Activated T-helper 1 cell treated with anti-CD3 and anti-CD28 coated beads, Interleukin-12 subunit alpha, Interleukin-12 subunit beta, Interleukin-2, Interleukin-4 antibody, amounts not matched to agents 30 ng/mL and 10 ng/mL and 1 ng/mL, durations not matched to agents 14 hours and 24 hours and 36 hours (primary cell): ENCODE measurements at places on chromosomes 7 and 10. TPM values are rescaled to one million over a fixed set of nuclear protein-coding genes. Genes with fewer than 3 reads are reported as not detected.

Gene GRM3
- not detected in 2 replicates for total RNA-seq

Gene FAM25C
- total RNA-seq = not detected in 2 replicates

Gene TRIM50
- total RNA-seq = not detected in 2 replicates

Gene HOXA3
- total RNA-seq = not detected in 2 replicates

Gene TFEC
- total RNA-seq = not detected in 2 replicates

Gene CALML5
- not detected in 2 replicates for total RNA-seq

Gene PDE6C
- total RNA-seq = not detected in 2 replicates

Gene FAM180A
- total RNA-seq = not detected in 2 replicates

Gene COBL
- not detected in 2 replicates for total RNA-seq

Gene CALHM1
- total RNA-seq = not detected in 2 replicates

Gene TBXAS1
- 2.4 and 3.1 TPM in 2 replicates for total RNA-seq

Gene HABP2
- total RNA-seq = not detected in 2 replicates
